ENCODE measurements at places on chromosomes 5 and 9.

DNA sequence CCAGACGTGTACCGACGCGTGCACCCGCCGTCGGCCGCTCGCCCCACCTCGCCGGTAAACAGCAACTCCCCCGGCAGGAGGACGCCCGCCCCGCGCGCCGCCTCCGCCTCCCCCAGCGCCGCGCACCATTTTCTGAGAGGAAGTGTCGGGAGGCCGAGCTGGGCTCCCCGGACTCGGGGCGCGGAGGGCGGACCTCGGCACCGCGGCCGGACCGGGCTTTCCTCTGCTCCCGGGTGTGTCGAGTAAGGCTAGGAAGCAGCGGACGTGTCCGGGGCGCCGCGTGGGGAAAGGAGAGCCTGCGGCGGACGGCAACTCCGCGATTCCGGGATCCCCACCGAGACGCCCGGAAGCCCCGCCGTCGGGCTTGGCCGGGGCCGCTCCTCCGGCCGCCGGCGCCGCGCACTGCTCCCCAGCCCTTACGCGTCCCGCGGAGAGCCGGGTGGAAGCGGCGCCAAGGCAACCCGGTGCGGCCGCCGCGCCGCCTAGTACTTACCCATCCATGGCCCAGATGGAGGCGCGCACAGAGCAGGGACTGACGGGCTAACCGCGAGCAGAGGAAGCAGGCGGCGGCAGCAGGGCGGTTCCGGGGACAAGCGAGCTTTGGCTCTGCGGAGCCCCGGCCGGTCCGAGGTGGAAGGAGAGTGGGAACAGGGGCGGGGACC, at the start of gene PTBP3:
PTBP3 (minus strand) TSS at position 643 of the 662 bp plus-strand sequence. CDS start 35,754 bp downstream, outside the sequence.
- no peak for DNase-seq

DNA sequence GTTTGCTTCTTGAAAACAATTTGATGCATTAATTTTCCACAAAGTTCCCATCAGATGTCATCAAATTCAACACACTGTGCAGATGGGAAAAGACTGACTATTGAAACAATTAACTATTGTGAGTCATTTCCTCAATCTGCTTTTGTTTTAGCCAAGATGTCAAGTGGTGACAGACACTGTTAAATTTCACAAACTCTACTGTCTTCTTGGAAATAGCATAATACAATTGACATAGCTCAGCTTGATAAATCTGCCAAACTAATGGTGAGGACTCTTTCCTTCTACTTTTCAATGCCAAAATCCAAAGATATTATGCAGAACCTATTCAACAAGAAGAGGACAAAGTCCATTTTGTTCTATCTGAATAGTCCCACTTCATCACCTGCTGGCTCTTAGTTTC, 242.3 kb downstream of the CAAP1 start:
- DNase-seq: no peak

DNA sequence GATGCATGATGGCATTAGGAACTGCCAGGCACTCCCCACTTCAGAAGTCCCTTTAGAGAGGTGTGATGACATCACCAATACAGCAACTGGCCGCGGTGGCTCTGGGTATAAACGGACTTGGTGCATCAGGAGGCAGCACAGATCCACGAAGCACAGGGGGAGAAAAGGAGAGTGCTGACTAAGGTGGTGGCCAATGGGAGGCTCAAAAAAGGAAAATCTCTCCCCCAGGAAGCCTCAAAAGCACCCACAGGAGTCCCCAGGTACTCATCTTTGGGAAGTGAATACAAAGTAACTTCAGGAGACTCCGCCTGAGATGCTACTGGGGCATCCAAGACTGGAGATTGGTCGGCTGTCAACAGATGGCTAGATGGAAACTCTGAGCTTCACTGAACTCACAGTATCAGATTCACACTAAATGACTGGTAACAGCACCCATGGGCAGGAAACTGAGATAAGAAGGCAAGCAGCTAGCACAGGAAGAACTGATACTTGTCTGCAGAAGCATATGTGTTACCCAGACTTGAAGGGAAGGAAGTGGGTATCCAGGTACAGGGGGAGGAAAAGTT, 7.6 kb downstream of the TTC39B start:
- DNase-seq: no peak

DNA sequence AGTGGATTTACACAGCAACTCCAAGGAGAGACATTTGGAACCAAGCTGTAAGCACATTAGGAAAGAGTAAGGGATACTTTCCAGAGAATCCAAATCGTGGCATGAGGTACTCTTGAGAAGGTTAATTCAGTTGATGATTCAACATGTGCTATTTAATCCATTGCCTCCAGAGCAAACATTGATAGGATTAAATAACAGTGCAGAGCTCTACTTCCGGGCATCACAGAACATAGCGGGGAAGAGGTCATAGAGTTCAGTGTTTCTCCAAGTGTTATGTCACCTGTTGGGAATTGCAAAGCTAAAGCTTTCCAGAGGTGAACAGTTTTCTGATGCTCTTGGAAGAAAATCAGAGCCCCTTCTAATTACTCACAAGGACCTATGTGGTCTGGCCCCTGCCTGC, 127.5 kb downstream of the PPP2R2B start:
- DNase-seq: no peak

GRCh38 chr5:3324421-3325101, 271.1 kb upstream of the IRX1 start:
- DNase-seq: no peak

DNA sequence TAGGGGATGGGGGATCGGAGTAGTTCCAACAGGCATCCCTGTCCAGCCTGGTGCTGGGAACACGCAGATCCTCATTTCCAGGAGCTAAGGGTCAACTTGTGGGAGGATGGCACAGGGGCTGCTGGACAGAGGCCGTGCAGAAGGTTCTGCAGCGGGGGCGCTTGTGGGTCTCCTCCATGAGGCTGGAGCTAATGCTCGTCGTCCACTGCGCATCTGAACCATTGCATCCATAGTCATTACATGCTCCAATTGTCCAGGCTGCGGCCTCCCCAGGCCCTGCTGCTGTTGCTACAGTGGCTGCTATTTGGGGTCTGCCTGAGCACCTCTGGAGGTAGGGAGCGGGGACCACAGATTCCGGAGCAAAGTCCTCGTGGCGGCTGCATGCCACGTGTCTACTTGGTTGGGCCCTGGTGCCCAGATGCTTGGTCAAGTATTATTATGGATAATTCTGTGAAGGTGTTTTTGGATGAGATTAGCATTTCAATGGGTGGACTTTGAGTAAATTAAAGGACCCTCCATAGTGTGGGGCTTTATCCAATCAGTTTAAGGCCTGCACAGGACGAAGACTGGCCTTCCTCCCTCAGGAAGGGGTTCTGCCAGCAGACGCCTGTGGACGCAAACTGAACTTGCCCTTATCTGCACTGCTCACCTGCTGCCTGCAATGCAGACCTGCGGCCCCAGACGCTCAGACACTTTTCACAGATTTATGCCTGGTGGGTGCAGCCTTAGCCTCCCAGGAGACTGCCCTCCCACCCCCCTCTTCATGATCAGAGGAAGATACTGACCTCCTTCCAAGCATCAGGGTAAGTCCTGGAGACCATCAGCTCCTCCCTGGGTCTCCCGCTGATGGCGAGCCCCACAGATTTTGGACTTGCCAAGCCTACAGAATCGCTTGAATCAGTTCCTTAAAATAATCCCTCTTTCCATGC, 127.5 kb upstream of the IRX4 start:
- DNase-seq: no peak
